COR-L47 (cell line): ENCODE measurements at places on chromosomes 5 and 9.

GRCh38 chr5:36363744-36364143, 62.0 kb upstream of the RANBP3L start:
- no peak for DNase-seq

GRCh38 chr5:111537141-111538024, 25.0 kb upstream of the STARD4 start:
- DNase-seq: no peak

DNA sequence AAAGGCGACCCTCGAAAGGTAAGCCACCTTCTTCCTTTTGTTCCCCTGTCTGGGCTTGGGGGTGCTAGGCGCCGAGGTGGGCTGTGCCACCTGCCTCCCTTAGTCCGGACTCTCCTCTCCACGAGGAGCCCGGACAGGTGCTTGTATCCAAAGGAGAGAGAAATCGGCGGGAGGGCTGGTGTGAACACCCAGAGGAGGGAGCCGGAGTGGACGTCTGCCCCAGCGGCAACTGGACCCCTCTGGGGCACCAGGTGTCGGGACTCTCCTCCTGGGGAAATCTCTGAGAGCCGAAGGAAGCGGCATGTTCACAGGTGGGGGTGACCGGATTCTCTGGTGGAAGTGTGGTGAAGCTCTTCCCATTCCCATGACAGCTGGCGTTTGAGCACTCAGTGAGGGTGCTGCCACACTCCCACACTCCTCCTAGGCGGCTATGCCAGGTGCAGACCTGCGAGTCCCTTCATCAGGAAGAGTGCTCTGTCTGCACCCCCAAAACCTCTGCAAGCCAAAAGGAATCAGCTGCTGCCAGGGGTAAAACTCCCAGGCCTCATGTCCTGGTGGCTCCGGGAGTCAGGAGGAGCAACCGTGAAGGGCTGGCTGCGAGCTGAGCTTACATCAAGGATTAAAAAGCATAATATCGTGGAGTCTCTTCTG, 921 bp downstream of the KCNIP1 start:
- DNase-seq: no peak

DNA sequence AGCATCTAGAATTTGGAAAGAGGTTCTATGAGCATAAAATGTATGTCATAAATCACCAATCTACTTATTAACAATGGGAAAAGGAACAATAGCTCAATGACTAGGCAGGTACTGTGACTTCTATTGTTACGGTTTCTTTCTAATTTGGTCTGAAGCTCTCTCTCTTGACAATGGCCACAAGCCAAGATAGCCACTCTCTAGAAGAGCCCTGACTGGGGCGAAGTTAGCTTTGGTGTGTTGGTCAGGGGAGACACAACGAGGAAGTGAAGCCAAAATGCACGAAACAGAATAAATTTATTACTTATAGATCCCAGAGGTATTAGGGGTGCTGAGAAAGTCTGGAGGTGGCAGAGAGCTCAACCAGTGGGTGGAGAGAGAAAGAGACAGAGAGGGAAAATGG, 9.4 kb upstream of the RAD23B start:
- DNase-seq: peak; percentile 65

DNA sequence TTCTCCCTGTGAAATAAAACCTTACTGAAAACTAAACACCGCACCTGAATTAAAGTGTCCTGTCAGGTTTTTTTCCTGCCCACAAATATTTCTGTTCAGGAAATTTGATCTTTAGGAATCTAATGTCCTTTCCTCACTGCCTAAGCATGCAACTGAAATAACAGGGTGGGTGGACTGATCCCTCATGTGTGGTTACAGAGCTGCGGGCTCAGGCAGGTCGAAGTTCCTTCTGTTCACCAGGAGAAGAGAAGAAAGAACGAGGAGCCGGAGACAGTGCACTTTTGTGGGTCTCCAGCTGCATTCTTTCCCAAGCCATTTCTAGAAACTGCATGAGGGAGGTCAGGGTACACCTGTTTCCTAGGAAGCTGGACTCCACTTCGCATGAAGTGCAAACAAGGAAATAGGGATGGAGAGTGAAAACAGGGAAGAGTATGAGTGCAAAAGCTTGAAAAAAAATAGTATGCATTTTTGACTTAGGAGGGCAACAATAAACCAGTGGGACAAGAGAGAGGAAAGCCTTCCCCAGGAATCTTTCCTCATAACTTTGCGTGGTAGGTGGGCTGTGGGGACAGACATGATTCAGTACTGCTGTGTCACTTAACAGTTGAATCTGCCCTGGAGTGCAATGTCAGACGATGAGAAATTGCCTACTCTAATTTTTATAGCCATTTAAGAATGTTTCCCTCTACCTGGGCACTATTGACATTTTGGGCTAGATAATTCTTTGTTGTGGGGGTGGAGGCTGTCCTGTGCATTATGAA, 60.3 kb downstream of the GCNT1 start:
- no peak for DNase-seq

DNA sequence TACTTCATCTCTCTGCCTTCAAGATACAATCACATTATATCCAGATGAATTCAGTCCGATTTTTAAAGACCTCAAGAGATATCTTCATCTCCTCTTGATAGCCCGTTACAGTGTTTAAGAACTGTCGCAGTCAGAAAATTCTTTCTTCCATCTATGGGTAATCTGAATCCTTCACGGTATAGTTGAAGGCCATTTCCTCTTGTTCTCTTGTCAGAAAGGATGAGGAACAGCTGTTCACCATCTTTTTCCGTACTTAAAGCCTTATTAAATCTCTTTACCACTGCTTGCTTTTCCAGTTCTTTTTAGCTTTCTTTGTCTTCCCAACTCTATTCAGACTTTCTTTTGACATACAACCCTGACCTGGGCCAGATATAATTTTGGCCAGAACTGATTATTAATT, 121.8 kb downstream of the XRCC4 start:
- no peak for DNase-seq

DNA sequence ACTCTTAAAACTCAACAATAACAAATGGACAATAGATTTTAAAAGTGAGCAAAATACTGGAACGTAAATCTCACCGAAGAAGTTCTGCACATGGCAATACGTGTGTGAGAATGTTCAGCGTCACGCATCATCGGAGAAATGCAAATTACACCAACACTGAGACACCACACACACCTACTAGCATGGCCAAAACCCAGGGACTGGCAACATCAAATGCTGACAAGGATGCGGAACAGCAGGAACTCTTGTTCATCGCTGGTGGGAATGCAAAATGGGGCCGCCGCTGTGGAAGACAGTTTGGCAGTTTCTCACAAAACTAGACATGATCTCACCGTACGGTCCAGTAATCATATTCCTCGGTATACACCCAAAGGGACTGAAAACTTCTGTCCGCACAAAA, 21.6 kb upstream of the CLPTM1L start:
- DNase-seq: no peak

- DNase-seq: peak; percentile 58
These were observed 525.6 kb downstream of the PDE4D start for GRCh38 chr5:59367791-59368394.

DNA sequence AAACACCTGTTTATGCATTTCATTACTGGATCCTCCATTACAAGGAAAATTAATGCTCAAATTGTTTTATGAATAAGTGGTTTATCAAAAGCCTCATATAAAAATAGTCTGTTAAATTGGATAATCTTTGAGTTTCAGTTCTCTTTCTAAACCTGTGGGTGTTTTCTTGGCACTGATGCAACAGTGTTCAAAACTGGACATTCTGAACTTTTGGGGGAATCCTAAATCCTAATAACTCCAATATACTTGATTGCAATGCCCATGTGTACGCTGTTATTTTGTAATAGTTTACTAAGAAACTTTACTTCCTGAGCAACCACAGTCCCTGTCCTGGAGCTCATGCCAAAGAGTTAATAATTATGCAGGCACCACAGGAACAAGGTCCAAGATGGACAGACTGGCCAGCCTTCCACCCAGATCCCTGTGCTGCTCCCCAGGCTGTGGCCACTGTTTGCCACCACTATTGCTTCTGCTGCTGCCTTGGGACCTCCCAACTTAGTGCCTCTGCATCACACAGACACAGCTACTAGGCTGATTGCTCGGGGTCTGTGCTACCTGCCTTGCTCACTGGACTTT, 14.0 kb downstream of the IRGM start:
- DNase-seq: no peak
